ENCODE measurements at places on chromosomes 5 and 9.

DNA sequence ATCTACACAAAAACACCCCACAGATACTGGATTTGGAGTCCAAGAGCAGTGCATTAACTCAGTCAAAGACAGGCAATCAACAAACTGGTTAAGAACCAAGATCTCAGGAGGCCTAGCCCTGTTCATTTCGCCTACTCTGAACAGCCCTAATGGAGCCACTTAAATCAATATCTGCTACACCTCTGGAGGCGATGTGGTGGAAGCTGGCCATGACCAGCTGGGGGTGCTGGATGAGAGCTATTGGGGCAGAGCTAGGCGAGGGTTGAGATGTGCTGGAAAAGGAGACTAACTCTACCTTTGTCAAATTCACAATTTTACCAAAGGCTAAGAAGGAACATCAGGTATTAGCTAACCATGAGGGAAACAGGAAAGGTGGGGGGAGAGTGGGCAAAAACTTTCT, 23.3 kb upstream of the ARSB start:
- DNase-seq = no peak

DNA sequence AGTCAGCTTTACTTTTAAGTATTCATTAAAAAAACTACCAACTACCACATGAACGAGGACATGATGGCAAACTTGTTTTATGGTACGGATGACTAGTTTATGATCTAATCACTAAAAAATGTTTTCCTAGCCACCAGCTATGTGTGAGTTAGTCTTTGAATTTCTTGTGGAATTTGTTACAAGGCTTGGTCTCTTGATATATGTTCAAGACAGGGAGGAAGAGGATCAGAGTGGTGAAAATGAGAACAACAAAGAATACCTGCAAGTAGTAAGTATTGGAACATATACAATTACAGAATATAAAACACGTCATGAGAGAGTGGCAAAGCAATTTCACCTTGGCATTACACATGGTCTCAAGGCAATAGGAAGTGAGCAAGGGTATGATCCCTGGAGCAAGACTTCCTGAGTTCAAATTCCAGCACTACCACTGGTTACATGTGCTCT, 548.6 kb upstream of the TLE4 start:
- DNase-seq = no peak

DNA sequence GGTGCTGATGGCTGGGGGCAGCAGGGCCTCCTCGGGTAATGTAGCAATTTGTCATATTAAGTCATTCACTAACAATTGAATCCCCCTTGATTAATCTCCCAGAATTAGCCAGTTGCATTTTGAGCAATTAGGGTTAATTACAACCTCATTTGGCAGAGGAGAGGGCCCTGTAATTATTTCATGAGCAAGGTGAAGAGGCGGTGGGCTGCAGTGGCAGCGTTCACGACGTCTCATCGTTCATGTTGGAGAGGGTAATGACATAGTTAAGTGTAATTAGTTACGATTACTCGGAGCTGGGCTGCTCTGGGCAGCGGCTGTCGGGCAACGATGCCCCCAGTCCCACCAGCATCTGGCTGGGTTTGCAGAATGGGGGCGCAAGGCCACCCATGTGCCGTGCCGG, 46.0 kb downstream of the NEK6 start:
- no peak for DNase-seq

DNA sequence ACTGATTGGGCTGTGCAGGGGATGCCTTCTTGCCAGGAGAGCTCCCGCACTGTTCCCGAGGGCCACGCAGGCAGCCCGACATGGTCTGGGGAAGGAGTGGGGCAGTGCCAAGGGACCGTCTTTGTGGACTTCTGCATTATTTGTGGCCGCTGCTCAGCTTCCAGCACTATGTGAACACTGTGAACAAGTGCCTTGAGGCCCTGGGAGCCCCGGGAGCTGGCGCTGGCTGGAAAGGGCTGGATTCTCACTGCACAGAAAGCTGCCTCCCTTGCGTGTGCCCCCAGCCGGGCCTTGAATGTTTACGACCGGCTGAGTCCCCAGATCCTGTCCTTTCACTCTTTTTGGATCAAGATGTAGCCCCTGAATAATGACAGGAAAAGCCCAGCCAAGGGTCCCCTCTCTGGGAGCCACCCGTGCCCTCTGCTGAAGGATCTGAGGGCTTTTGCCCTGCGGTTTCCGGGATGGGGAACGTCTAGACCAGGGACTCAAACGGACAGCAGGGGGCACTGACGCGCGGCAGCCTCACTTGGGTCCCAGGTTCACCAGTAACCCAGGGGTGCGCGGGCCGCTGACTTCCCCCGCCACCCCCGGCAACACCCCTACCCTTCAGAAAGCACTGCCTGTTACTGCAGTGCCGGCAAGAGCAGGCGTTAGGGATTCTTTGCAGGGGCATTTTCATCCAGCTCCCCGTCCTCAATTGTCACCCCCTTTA, 98.9 kb upstream of the FCN2 start:
- no peak for DNase-seq

GRCh38 chr5:18113721-18114120, 479.5 kb downstream of the TAF11L14 start:
- DNase-seq = no peak

DNA sequence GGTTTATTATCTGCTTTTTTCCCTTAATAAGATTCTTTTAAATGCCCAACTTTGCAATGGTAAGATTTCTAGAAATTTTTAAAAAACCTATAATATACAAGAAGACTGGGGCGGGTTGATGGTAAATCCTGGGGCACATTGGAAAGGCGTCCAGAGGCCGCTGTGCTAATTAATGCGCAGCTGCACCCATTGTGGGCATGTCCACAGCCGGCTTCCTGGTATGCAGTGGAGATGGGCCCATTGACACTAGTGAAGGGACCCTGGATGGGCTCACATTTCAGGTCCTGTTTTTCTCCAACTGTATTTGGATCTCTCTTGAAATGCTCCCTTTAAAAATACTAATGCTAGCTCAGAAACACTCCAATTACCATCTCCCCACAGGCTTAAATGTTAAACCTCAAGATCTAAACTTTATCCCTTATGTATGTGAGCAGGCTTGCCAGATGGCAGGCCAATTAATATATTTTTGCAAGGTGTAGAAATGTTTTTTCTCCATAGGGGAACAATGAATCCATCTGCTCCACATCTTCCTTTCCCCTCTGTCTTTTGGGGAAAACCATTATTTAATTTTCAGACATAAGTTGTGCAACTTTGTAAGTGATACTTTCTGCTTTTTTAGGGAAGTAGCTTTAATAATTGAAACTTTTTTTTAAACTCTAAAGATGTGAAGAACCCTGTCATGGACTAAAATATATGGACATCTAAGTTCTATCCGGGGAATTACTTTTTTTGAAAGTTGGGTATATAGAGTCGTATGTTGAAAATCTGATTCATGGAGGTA, 177.3 kb downstream of the CD180 start:
- DNase-seq = no peak

- no peak for DNase-seq
Measured at GRCh38 chr5:1834022-1834551, 32.9 kb downstream of the NDUFS6 start.

GRCh38 chr5:38925154-38925925, 79.5 kb downstream of the OSMR start:
- DNase-seq = no peak

DNA sequence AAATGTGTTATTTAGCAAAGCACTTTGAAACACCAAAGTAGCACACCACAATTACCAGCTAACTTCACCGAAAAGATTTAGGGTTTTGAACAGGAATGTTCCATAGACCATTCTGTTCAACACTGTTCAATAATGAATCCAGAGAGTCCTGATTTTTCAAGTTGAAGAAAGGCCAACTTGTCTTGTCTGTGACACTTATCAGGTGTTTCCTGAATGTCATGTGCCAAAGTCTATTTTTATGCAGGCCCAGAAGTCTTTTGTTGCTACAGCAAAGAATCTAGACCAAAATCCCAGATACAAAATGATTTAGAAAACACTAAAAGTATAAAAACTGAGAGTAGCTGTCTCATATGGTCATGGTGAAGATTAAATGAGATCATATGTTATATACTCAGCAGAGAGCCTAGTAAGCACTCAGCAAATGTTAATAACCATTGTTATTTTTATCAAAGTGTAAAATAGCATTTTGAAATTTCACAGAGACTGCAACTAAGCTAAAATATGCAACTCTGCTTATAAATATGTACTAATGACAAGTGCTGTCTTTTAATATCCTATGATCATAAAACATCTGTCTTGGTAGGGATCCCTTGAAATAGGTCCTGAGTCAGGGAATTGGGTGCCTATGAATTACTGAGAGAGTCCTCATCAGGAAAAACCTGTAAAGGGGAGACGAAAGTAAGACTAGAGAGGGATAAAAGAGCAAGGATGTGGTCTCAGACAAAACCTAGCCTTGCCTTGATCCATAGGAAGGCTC, 122.4 kb upstream of the SLC12A2 start:
- no peak for DNase-seq

DNA sequence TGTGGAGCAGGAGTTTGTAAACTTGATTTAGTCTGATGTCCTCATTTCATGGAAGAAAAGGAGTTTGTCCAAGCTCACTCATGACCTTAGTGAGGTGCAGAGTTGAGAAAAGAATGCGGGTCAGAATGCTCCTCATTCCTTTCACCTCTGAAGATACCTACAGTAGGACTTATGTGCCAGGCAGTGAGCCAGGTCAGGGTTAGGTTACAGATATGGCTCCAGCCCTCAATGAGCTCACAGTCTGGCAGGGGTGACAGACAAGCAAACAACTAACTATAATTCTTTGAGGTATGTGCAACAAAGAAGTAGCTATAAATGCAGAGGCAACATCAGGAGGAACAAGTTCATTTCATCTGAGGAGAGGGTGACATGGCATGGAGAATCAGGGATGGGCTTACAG, 102.5 kb downstream of the SPATA31D1 start:
- no peak for DNase-seq

- no peak for DNase-seq
Measured at GRCh38 chr5:154465169-154465568, 12.9 kb downstream of the HAND1 start.

DNA sequence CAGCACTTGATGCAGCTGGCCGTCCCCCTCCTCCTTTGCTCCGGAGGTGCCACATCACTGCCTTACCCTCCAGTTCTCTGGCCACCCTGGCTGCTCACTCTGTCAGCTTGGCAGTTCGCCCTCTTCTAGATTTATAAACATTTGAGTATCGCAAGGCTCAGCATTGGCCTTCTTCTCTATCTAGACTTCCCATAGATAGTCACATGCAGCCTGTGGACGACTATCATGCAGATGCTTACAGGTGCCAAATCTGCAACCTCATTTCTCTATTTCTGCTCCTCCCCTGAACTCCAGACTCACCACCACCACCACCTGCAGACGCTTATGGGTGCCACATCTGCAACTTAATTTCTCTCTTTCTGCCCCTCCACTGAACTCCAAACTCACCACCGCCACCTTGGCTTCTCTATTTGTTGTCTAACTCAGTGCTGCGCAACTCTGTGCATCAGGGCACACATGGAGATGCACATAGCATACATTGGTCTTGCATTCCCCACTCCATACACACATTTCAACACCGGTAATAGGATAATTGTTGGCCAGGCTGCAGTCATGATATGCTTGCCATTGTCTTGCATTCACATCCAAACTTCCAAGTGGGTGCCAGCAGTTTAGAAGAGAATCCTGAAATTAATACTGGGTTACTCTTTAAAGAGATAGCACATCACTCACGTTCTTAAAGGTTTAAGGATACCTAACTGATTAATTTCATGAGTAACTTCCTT, 1.9 kb upstream of the DAP start:
- no peak for DNase-seq

DNA sequence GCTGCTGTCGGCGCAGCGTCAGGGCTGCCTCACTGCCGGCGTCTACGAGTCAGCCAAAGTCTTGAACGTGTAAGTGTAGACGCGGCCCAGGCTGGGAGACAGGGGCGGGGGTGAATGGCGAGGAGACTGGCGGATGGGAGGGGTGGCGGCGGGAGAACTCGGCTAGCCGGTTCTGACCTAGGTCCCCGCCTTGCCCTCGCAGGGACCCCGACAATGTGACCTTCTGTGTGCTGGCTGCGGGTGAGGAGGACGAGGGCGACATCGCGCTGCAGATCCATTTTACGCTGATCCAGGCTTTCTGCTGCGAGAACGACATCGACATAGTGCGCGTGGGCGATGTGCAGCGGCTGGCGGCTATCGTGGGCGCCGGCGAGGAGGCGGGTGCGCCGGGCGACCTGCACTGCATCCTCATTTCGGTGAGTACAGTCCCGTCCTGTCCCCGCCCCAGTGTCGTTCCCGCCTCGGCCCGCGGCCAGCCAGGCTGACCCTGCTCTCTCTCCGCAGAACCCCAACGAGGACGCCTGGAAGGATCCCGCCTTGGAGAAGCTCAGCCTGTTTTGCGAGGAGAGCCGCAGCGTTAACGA, 745 bp downstream of the GADD45G start:
- DNase-seq = peak; percentile 50

- no peak for DNase-seq
Measured at GRCh38 chr5:31976169-31976568, 197.9 kb downstream of the GOLPH3 start.

GRCh38 chr9:126658956-126659555, 45.3 kb downstream of the LMX1B start:
- no peak for DNase-seq

GRCh38 chr9:97078362-97078761, 39.4 kb upstream of the CTSV start:
- no peak for DNase-seq

DNA sequence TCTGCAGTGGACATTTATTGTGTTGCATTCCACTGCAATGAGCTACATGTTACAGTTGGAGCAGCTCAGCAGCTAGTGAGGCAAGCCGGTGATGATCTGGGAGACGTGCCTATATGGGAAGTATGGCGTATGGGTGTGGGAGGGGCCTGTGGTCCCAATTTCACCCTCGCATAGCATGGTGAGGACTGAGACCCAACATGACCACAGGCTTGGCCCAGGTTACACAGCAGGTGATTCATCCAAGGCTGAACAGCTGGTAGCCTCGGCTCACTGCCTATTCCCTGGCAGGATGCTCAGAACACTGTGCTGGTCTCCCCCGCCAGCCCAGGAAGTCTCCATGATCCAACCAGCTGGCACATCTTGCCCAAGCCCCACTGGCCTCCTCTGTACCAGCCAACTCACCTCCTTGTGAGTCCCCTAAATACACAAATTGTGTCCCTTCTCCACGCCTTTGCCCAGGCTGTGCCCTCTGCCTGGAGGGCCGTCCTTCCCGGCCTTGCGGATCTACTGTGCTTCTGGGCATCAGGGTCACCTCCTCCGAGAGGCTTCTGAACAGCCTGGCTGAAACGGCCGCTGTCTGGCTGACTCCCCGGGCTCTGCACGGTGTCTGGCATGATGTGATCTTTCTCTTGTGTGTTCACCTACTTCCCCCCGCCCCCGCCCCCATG, 81.4 kb downstream of the NSUN2 start:
- DNase-seq = no peak
